ENCODE measurements at places on chromosomes 4 and X.

GRCh38 chr4:131764730-131765129 is 1384.4 kb upstream of the PCDH10 start:
- DNase-seq: no peak

- DNase-seq: no peak
These were observed 117.4 kb downstream of the DIPK2B start for GRCh38 chrX:45083314-45083713.

DNA sequence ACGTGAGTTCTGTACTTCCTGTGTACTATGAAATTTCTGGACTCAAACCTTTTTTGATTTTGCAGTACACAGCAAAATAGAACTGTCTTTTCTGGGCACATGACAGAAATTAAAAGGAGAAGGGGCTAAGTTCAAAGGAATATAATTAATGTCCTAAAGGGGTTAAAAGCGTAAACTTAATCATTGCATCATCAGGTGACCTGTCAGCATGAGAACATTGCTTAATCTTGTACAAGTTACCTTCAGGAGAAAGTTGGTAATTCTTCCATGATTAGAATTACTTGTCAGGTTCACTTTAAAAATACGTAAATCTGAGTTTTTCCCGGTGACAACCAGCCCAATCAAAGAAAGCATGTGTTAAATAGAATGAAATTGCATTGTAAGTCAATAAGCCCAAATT is 43.2 kb upstream of the PNPLA4 start:
- no peak for DNase-seq

DNA sequence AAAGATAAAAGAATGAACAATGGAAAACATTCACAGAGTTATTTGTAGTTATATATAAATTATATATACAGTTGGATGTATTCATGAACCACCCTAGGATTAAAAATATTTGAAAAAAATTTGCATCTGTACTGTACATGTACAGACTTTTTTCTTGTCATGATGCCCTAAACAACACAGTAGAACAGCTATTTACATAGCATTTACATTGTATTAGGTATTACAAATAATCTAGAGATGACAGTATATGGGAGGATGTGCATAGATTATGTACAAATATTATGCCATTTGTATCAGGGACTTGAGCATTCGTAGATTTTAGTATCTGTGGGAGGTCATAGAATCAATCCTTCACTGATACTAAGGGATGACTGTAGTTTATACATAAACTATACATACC is 44.8 kb downstream of the GSTCD start:
- no peak for DNase-seq

- DNase-seq: no peak
These were observed 336.1 kb downstream of the GALNTL6 start for GRCh38 chr4:172149329-172149728.

- peak; percentile 66 for DNase-seq
These were observed 1.1 kb downstream of the SRPX2 start for GRCh38 chrX:100645106-100645505.

DNA sequence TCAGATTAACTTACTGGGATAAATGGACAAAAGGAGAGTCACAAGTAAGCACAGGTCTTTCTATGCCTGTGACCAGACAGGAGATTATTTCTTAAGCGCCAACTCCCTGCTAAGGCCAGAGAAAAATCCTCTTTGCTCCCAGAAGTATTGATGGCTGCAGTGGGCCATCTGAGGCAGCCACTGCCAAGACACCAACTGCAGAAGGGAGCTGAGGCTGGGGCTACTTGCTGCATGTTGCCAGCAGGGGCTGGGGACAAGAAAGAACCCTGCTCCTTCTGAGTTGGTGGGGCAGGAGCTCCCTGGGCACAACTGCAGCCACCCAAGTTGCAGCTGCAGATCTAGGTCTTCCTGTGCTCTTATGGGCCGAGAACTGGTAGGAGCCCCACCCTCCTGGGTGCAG is 1075.3 kb downstream of the PCDH18 start:
- no peak for DNase-seq

DNA sequence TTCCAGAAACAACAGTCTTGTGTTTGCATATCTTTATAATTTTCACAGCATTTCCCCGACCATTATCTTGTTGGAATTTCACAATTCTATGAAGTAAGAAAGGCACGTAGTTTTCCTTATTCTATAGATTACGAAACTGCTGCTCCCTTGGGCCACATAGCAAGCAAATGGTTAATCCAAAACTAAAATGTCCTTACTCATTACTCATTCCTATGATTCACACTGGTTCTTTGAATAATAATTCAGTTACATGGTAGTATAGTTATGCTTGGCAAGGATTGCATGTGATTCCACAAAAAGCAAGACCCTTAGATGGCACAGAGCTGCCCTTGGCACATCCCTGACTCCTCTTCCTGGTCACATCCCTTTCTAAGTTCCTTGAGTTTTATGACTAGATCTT is 51.2 kb downstream of the OR13H1 start:
- DNase-seq: peak; percentile 44
